ENCODE measurements at places on chromosomes 2 and 18.
A peak's percentile ranks its signal among the peaks of the same experiment; 100 is the strongest.

GRCh38 chr18:79355433-79356335 lies 40.0 kb upstream of the NFATC1 start:
- peak; percentile 22 for DNase-seq

- no peak for DNase-seq
Measured at GRCh38 chr2:69483024-69483423, 45.8 kb upstream of the NFU1 start.

GRCh38 chr2:168583710-168584521 lies 127.8 kb downstream of the CERS6 start:
- DNase-seq = no peak

- no peak for DNase-seq
Measured at GRCh38 chr2:241018051-241018891, 19.9 kb downstream of the SNED1 start.

DNA sequence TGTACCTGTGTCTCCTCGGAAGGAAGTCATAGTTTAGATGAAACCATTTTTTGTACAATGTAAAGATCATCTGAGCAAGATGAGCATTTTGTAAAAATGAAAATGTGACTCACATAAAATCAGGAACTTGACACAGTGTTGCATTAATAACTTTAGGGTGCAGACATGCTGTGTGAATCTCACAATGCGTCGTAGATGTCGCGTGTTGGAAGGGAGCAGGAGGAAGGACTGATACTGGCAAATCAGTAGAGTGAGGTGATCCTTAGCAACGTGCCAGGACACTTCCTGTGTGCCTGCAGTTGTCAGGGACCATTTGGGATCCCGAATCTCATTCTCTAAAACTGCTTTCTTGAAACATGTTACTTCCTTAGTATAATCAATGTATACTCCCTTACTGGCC lies 103.1 kb downstream of the SH3BP4 start:
- DNase-seq = no peak

GRCh38 chr18:376311-376710 lies 108.5 kb upstream of the THOC1 start:
- no peak for DNase-seq

- no peak for DNase-seq
Measured at GRCh38 chr2:172606285-172606684, 50.4 kb downstream of the PDK1 start.

GRCh38 chr2:17416884-17417391 lies 101.3 kb downstream of the RAD51AP2 start:
- DNase-seq = no peak
